ENCODE measurements at places on chromosomes 5 and 9.

GRCh38 chr5:113020461-113021273 lies 44.1 kb downstream of the DCP2 start:
- no peak for DNase-seq

GRCh38 chr9:96688187-96688586 lies 33.1 kb upstream of the PRXL2C start:
- no peak for DNase-seq

DNA sequence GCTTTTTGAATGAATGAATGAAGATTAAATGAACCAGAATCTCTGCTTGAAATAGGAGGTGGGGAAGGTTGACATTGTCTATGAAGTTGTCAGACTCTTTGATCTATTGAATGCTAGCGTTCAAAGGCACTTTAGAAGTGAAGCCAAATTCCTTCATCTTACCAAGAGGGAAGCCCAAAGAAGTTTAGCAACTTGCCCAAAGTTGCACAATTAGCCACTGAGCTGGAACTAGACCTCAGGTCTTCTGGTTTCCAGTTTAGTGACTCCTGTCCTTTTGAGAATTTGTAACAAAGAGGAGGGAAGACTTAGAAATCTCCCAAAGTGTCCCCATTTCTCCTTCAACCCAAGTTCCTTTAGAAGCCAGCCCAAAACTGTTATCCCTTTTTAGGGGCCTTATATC lies 20.7 kb upstream of the SLC1A3 start:
- no peak for DNase-seq

GRCh38 chr5:179422908-179423481 lies 77.7 kb upstream of the ADAMTS2 start:
- DNase-seq, result no peak

GRCh38 chr5:9722601-9723180 lies 92.5 kb upstream of the TAS2R1 start:
- DNase-seq, result no peak

- DNase-seq, result no peak
Observed at GRCh38 chr5:11378461-11378860, 525.8 kb downstream of the CTNND2 start.

- DNase-seq, result no peak
Observed at GRCh38 chr5:55387865-55388264, 80.1 kb downstream of the MTREX start.

DNA sequence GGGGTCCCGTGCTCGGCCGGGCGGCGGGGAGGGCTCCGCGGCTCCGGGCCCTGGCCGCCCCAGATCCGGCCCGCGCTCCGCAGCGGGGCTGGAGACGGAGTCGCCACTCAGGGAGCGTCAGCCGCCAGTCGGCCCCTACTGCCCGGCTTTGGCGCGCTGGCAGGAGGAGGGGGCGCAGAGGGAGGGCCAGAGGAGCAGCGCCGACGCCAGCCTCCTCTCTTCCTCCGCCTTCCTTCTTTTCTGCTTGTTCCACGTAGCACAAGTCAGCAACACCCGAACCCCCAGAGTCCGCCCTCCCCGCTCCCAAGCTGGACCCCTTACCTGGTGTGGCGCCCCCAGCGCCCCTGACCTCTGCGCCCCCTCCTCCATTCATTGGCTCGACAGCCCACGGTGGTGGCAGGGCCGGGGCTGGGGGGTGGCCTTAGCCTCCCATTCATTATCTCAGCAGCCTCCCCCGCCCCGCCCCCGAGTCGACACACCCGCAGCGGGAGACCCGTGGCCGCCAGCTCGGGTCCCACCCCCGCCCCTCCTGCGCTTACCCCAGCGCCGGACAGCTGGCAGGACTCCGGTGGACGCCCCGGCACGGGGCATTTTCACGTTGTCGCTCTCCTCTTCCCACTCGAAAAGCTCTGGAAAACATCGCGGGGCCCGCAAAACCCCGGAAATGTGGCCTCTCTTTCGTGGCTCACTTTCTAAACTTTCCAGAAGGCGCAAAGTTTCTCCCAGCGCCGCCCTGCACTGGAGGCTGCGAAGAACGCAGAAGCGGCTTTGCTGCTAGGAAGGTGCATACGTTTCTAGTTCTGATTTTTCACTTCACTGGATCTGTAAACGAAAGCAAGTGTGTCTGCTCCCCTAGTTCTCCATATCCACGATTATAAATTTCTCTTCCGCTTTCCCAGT lies at the start of gene LPAR1:
Gene LPAR1 (minus strand): TSS at position 140 of the 900 bp plus-strand sequence. CDS start 66,353 bp downstream, outside the sequence.
- DNase-seq, result peak; percentile 92

DNA sequence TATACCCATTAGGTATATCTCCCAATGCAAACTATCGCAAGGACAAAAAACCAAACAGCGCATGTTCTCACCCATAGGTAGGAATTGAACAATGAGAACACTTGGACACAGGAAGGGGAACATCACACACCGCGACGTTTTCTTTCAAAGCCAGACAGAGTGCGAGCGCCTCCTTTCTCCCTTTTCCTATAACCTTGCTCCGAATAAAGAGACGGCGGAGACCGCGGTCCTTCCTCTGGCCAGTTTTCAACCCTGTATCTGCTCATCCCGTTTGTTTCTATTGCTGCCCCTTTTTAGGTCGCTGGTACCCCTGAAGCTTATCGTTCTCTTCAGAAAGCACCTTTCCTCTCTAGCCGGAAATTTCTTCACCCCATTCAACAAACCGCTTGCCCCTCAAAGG lies 1.3 kb downstream of the LVRN start:
- no peak for DNase-seq
